ENCODE measurements at places on chromosomes 3 and 15.

DNA sequence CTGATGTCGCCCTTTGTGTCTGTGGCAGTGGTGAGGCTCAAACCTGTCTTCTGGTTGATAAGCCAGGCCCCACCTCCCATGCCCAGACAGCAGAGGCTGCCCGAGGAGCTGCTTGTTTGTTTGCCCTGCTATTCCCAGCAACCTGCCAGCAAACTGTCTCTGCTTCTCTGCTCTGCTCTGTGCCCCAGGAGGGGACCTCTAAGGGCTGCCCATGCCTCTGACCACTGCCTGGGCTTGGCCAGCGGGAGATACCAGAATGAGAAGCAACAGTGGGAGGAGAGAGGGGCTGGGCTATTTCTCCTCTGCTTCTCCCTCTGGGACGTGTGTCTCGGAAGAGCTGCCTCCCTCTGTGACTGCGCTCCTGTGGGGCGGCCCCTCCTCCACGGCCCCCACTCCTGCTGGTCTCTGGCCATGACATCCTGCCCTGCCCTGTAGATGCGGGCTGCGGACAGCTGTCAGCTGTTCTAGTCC, 213.1 kb downstream of the RPLP1 start:
- no peak for DNase-seq

DNA sequence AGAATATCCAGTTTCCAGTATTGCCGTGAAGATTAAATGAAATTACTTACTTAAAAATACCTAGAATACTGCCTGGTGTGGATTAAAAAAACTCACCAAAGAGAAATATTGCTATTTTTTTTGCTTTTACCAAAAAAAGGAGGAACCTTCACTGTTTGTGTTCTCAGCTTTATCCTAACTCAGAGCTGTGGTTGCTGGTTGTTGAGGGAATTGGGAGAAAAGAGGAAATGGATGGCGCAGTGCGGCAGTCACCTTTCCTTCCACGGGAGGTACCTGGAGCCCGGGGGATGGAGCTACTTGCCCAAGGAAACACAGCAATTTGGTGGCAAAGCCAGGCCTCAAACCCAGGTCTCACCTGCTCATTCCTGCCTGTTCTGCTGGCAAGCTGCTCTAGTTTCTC, 270.3 kb downstream of the RPLP1 start:
- DNase-seq = no peak

DNA sequence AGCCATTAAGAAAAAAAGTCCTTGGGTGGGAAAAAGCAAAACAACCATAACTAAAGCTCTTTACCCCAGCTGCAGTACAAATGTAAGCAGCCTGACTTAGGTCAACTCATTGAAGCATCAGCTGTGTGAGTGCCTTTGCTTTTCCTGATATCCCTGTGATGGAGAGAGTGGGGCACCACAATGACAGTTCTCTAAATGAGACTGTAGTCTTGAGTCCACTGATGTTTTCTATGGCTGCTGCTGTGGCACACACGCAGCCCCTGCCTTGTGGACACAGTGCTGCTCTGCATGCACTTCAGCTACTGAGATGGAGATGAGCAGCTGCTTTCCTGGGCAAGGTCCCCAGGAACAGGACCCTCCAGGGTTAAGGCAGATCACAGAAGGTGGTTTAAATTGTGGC, 173.2 kb downstream of the KCNAB1 start:
- DNase-seq = no peak

DNA sequence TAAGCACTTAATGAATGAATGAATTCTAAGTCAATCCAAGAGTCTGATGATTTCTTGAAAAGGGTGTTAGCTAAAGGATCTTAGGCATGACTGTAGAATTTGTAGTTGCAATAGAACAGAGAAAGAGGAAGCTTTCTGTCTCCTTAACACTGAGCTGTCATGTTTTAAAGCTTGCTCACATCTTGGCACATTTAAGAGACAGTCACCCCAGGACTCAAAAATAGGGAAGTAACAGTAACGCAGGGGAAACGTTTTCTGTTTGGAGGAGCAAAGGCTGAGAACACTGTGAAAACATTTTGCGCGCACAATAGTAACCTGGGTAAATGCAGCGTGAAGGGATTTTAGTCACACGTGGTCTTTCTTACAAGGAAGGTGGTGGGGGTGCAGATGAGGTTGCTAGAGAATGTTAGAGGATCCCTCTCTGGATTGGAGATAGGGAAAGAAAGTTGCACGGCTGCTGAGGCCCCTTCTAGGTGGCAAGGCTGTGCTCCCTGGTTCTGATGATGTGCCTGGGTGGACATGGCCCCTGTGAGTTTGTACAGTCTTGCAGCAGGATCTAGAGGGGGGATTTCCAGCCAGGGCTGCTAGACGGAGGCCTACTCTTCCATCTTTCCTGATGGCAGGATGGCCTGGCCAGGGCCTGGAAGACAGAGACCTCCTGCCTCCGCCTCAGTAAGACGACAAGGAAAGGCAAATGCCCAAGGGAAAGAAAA, 12.0 kb downstream of the STARD5 start:
- DNase-seq = no peak

GRCh38 chr3:52531860-52532516, 1.7 kb downstream of the NT5DC2 start:
- no peak for DNase-seq

DNA sequence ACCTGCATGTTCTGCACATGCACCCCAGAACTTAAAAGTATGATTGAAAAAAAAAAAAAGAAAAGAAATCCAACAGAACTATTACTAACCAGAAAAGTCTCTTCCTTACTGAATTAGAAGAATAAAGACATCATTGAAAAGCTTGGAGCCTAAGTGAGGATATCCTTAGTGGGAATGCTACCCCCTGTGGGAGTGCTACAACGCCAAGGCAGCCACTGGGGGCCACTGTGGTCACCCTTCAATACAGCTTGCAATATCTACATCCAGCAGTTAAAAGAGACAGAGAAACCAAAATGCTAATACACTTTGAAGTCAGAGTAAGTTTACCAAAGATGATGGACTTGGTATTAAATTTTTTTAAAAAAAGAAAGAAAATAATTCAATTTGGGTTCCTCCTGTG, 292.0 kb downstream of the PLCL2 start:
- no peak for DNase-seq

GRCh38 chr3:23712656-23713559, 92.8 kb upstream of the UBE2E1 start:
- no peak for DNase-seq

GRCh38 chr3:136685882-136686281, 66.3 kb downstream of the STAG1 start:
- no peak for DNase-seq

Measured in stimulated activated CD4-positive, alpha-beta T cell treated with anti-CD3 and anti-CD28 coated beads, TNF-alpha, amount 100 ng/mL, for 1 hour (primary cell).